ENCODE measurements at places on chromosomes 6 and 20.

DNA sequence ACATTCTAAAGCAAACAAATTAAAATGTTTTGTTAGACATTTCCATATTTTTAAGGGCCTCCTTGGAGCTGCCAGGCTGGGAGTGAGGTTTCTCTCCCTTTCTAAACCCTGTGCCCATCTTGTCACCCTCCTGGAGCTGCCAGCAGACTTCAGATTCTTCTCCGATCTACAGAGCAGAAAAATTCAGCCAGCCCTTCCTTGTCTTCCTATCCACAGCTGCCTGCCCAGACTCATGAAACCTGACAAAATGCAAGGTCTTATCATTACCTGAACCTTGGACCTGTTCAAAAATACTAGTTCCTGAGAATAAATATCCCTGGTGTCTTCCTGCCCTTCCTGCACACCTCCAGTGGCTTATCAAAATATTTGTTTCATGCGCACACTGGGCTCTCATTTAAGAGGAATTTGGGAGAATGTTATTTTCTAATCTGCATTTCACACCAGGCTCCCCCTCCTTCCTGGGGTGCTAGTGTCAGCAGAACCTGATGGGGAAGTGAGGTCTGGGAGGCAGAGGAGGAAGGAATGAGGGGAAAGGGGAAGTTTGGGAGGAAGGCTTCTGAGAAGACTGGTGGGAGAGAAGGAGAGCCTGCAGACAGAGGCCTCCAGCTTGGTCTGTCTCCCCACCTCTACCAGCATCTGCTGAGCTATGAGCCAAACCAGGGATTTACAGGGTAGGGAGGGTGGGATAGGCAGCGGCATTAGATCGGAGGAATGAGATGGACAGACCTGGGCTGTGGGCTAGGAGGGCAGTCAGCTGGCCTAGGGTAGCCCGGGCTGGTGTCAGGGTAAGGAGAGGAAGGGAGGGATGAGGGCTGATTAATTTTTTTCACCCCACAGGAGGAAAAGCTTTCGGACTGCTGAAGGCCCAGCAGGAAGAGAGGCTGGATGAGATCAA, at the start of gene AIF1:
Gene AIF1, plus strand, starts transcription at position 551 of the 895 bp plus-strand sequence. Its CDS starts 96 bp downstream, at position 647.
- DNase-seq: no peak

- no peak for DNase-seq
Observed at GRCh38 chr6:138689849-138690248, 83.7 kb upstream of the CCDC28A start.

DNA sequence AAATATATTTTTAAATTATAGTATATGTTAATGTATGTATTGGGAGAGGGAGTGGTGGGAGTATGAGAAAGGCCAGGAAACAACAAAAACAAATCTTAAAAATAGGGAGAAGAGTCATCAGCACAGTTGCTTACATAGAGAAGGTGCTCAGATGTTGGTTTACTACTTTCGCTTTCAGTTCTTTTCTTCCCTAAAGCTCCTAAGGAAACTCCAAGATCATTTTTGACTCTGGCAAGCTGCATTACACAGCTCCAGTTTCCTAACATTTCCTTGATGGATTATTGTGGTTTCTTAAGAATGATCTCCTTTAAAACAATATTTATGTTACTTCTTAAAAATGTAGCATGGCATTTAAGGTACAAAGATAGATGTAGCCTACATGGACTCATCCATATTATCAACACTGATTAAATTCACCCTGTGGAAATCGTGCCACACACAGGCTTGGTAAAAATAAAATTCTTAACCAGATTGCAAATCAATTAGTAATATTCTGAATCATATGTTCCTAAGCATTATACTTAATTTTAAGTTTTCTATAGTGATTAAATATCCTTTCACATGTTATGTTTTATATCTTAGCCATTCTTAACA, 118.0 kb upstream of the MAN1A1 start:
- no peak for DNase-seq

DNA sequence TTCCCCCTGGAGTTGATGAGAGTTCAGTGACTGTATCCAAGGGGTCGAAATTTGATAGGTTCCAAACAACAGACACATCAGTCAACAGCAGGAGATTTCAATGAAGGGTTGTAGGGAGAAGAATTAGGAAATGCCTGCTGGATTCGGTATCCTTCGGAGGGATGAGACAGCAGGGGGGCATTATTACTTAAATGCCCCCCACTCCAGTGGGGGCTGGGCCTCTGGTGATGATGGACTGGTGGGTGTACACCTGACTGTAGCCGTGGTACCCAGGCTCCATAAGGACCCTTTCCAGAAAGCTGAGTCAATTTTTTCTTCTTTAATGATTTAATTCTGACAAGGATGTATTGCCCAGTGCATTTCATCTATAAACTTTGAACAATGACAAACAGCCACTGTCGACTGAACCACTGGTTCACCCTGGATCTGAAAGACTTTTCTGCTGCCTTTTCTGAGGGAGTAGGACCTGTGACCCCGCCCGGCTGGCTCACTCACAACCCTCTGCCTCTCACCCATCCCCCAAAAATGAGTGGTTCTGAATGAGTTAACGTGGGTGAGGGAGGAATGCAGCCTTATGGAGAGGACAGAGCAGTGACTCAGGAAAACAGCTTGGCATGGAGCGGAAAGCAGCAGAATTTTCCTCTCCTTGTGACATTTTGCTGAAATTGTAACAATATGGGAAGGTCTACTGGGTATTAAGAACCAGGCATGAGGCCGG, 41.0 kb downstream of the ZMYND8 start:
- peak; percentile 69 for DNase-seq

- DNase-seq: no peak
Observed at GRCh38 chr6:67679566-67680296, 955.4 kb upstream of the ADGRB3 start.

DNA sequence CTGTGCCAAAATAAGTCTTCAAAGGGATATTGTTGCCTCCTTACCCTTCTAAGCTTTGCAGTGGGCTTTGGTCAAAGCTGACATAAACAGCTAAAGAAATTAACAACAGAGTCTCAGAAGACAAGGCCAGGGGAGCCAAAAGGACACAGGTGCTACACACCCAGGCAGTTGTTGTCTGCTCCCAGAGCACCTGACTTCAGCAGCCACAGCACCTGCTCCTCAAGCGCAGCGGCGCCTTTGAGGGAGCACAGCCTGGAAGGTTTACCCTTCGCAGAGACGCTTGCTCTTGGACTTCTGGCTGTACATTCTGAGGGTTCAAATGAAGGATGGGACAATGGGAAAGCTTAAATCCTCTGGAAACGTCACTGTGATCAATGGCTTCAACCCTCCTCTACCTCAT, 16.6 kb downstream of the B4GALT5 start:
- DNase-seq: peak; percentile 15

GRCh38 chr6:72132427-72132826, 246.1 kb downstream of the RIMS1 start:
- no peak for DNase-seq

DNA sequence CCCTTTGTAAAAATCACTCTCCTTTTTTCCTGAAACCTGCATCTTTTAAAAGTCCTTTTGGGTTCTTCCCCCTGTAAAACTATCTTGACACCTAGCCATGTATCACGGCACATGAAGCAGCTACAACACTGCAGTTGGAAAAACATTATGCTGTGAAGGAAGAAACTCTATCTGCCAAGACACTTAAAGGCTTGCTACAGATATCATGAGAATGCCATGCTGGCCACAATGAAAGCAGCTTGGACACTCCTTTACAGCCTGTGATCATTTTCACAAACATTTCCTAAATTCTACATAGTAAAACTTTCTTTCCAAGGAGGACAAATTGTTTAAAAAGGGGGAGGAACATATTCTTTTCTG, 31.8 kb downstream of the CNKSR3 start:
- DNase-seq: no peak

DNA sequence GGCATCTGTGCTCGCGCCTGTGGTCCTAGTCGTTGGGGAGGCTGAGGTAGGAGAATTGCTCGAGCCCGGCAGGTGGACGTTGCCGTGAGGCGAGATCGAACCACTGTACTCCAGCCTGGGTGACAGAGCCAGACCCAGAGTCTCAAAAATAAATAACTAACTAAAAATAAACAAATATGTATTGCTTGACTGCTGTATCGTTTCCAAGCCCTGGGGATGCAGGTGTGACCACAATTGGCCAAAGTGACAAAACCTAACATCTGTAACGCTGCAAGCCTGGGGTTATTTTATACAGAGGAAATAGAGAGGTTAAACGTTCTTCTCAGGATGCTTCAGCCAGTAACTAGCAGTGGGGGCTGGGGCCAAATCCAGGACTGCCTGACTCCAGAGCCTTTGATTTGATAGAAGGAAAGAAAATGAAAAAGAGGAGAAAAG, 1.9 kb upstream of the SRSF3 start:
- no peak for DNase-seq

- DNase-seq: no peak
Observed at GRCh38 chr6:75147512-75147911, 58.3 kb downstream of the COL12A1 start.

GRCh38 chr6:169521825-169522224, 180.0 kb downstream of the WDR27 start:
- no peak for DNase-seq

GRCh38 chr6:166307082-166308032, 835 bp downstream of the PRR18 start:
- DNase-seq: no peak

GRCh38 chr20:48395816-48396546, 431.8 kb downstream of the PREX1 start:
- DNase-seq: no peak

- DNase-seq: no peak
Observed at GRCh38 chr6:138996524-138996923, 8.5 kb upstream of the REPS1 start.

- DNase-seq: no peak
Observed at GRCh38 chr6:148140772-148141557, 201.7 kb upstream of the SASH1 start.

- no peak for DNase-seq
Observed at GRCh38 chr6:36731622-36732310, 34.1 kb downstream of the RAB44 start.

DNA sequence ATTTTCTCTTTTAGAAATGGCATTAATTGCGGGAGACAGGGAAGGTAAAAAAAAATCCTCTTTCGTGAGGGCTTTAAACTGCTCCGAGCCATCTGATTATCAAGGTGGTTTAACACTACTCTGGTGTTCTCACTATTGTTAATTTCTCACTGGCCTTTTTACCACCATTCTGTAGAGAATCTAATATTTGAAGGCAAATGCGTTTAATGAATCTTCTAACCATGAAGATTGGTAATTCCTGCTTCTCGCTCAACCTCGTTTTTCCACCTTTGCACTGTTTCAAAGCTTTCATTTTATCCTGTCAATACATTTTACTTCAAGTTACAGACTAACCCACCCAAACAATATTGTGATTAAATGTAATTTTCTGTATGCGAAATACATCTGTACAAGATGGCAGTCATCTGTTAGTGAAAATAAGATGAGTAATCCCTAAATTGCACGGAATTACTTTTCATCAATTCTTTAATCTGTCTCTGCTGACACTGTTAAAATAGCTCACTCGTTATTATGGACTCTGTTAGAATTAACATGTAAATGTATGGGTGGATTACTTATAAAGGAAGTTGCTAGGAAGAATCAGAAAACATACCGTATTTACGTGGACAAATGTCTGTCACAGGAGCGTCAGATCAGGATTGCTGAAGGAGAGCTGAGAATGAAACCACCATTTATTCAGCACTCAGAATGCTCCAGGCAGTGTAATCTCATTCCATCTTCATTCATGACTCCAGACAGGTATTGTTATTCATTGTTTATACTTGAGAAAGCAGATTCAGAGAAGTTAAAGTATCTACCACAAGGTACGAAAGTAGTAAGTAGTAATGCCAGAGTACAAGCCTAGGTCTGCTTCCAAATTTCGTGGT, 1.1 kb upstream of the LCA5 start:
- DNase-seq: peak; percentile 15

GRCh38 chr6:38508286-38508685, 131.4 kb downstream of the BTBD9 start:
- no peak for DNase-seq

DNA sequence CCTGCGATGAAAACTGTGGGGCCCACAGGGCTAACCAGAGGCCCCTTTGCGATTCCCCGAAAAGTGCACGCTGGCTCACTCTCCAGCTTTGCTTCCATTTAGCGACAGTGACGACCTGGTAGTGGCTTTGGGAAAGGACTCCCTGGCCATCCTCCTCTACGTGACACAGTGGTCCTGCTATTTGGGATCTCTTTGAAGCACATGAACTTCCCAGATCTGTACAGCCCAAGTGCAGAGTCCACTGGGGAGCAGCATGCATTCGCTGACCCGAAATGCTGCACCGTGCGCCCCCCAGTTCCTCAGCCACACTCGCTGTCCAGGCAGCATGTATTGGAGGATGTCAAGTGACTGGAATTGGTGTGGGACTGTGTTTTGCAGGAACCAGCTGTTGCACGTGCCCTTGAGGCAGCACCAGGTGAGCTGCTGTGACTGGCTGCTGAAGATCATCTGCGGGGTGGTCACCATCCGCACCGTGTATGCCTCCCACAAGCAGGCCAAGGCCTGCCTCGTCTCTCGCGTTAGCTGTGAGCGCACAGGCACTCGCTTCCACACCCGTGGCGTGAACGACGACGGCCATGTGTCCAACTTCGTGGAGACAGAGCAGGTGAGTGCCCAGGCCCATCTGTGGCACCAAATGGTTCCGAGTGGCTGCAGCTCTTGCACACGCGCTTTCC, 51.6 kb downstream of the SYNJ2 start:
- DNase-seq: no peak

- no peak for DNase-seq
Observed at GRCh38 chr20:51616060-51616459, 73.5 kb upstream of the NFATC2 start.

DNA sequence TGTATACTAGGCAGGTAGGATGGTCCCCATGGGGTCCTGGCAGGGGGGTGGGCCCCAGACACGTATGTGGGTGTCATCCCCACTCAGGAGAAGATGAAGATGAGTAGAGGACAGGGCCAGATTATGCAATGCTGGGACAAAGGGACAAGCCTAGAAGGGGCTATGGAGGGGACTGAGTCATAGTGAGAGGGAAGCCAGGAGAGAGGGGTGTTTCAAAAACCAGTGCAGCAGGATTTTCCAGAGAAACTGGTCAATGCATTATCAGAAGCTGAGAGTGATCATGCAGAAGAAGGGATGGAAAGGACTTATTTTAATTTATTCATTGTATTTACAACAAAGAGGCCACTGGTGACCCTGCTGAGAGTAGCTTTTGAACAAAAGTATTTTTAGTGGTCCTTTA, 74.0 kb downstream of the PPP1R3G start:
- peak; percentile 14 for DNase-seq

GRCh38 chr6:27806981-27807440, 105.2 kb downstream of the OR2B2 start:
- no peak for DNase-seq

- DNase-seq: no peak
Observed at GRCh38 chr6:25542984-25543910, 108.8 kb upstream of the SCGN start.
